Activated CD8-positive, alpha-beta memory T cell treated with anti-CD3 and anti-CD28 coated beads, Interleukin-2, amount 10 ng/mL, durations not matched to agents 7 days and 5 days (primary cell): ENCODE measurements at places on chromosomes 7 and 10. TPM values are rescaled to one million over a fixed set of nuclear protein-coding genes. Genes with fewer than 3 reads are reported as not detected.
A peak's percentile ranks its signal among the peaks of the same experiment; 100 is the strongest.

DNA sequence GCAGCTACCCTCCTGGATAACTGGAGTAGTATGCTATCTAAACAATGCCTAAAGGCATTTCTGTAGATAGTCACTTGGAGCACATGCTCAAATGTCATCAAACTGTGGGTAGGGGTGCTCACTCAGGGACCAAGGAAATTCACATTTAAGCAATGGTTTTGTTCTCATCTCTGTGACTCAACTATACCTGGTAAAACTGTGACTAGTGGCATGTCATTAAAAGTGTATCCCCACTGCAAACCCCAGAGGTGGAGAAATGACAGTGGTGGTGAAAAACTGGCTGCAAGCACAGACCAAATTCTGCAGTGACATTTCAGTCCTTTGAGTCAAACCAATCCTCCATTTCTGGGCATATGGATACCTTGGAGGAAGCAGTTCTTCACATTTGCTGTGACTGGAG lies 134.2 kb upstream of the EFCAB10 start:
- no peaks in the 10 kb centered on the region for H3K27me3 ChIP-seq
- H3K4me3 ChIP-seq: no peak overlapping the region
- DNase-seq: no peak
- peaks cover 17% of the 10 kb centered on the region for H3K36me3 ChIP-seq
- H3K4me1 ChIP-seq: no peaks in the 10 kb centered on the region
- H3K27ac ChIP-seq: no peak overlapping the region

DNA sequence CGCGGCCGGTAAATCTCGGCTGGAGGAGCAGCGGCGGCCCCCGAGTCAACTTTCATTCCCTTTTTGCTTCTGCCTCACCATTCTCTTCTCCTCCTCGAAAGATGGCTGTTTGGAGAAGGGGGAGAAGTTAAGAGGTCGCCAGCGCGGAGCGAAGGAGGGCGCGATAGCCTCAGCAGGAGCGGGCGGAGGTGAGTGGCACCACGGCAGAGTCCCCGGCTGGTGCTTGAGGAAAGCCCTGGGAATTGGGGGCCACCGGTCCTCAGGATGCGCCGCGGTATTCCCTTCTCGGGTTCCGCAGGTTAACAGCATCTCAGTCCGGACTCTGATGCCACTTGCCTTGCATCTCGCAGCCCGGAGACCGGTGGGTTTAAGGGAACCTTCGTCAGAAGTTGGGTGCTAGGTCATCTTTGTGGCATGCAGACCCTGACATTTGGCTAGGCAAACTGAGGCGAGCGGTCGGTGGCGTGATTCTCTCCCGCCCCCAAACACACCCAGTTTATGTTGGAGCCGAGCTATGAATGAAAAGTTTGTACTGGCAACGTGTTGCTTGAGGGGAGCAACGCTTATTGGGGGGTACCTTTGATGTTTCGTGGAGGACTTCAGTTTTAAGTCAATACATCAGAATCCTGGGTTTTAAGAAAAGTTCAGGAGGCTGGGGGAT lies 59.5 kb upstream of the PRPS1L1 start:
- DNase-seq: no peak
- H3K27ac ChIP-seq: no peak overlapping the region
- peak overlapping the region; percentile 57 for H3K4me3 ChIP-seq
- peaks cover 7% of the 10 kb centered on the region for H3K4me1 ChIP-seq
- peaks cover 52% of the 10 kb centered on the region for H3K27me3 ChIP-seq

DNA sequence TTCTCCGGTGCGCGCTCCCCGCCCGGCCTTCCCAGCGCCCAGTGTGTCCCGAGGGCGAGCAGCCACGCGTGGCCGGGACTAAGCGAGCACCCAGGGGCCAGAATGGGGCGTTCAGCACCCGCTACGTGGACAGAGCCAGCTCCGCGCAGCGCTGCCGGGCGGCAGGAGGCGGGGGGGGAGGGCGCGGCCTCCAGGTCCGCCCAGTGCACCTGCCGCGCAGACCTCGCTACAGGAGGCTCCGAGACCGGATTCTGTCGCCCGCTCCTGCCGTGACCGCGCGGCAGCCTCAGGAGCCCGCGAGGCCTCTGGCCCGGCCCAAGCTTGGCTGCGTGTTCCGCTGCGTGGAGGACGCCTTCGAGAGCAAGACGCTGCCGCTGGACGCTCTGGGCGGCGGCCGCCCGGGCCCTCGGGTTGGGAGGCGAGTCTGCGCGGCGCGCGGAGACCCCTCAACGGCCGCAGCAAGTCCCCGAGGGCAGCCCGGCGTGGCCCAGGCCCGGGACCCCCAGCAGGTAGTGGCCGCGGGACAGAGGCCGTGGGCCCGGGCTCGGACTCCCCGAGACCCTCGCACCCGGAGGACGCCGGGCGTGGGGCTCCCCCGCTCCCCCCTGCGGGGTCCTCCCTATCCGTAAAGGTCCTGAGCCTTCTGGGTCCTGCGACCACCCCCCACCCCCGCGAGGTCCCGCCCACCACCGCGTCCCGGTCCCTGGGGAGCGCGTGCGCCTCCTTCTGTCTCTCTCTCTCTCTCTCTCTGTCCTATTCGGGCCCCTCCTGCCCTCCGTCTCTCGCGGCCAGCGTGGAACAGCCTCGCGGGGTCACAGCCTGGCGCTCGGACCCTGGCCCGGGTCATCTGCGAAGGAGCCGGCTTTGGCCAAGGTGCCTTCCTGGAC lies 904 bp upstream of the DPYSL4 start:
- no peaks in the 10 kb centered on the region for H3K4me1 ChIP-seq
- no peak overlapping the region for H3K4me3 ChIP-seq
- H3K27ac ChIP-seq: no peak overlapping the region
- no peaks in the 10 kb centered on the region for H3K36me3 ChIP-seq

CPA4 gene
- not detected for total RNA-seq

CHST15 gene
- 0.09 TPM for total RNA-seq

TMEM270 gene
- total RNA-seq: not detected
